ENCODE measurements at places on chromosomes 16 and 17. TPM values are rescaled to one million over a fixed set of nuclear protein-coding genes. Genes with fewer than 3 reads are reported as not detected.

DNA sequence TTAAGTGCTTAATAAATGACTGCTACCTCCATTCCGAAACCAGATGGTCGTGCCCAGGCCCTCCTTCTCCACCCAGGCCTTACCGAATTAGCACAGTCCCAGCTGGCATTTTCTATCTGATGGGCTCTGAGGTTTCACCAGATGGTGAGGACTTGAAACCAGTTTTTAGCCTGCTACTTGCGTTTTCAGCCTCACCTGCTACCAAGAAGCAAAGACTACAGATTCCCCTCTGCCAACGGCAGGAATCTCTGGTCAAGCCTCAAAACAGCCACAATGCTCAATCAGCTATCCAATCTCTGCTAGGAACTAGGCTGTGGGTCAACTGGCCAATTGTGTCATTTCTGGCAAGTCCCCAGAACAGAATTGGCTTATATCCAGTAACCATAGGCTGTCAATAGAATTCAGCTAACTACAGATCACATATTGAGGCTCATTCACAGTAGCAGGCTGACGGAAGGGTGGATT is 11.7 kb downstream of the PECAM1 start:
- no peak for DNase-seq

- no peak for DNase-seq
Observed at GRCh38 chr17:64001091-64001579, 3.0 kb downstream of the PRR29 start.

- no peak for DNase-seq
Observed at GRCh38 chr16:78574571-78574970, 475.1 kb downstream of the WWOX start.

- no peak for DNase-seq
Observed at GRCh38 chr17:82050761-82051641, 610 bp downstream of the RFNG start.

DNA sequence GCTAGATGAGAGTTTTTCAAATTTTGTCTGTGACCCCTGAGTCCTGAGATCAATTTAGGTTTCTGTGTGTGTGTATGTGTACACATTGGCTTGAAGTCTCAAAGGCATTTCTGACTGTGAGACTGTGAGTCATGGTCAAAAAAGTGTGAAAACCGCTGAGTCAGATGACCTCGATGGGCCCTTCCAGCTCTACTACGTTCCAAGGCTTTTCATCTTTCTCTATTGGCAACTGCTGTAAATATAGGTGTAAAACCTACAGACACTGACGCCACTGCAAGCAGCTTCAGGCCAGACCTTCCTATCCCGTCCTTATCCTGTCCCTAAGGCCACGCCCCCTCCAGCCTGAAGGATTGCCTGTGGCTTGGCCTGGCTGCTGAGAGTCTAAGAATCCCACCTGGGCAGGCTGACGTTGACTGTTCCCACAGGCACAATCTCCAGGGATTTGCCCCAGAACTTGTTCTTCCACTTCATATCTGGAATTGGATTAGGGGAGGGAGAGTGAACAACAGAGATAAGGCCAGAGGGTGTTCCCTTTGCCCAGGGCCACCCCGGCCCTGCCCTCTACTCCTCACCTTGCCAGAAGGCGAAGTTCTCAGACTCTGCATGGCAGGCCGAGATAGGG is 11.3 kb downstream of the OSBPL7 start:
- no peak for DNase-seq

GRCh38 chr16:7426161-7426560 is 93.5 kb downstream of the RBFOX1 start:
- DNase-seq: no peak

DNA sequence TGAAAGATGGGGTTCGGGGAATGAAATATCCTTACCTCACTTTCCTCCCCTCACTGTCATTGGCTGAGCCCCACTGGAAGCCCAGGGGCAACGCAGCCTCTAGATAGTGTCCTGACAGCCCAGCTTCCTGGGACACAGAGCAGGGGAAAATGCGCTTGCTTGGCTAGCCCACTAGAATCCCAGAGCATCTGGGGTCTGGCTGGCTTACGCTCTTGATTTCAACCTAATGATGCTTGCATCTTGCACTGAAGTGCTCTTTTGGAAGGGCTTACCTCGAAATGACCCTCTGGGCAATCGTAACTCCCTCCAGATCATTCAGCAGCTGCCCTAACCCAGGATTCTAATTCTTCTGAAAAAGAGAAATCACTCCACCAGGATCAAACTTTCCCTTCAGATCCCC is 147.6 kb downstream of the SOX9 start:
- no peak for DNase-seq

Gene SLC13A2
- not detected for polyA plus RNA-seq

Gene LDHD
- 0.10 TPM for polyA plus RNA-seq

Gene TEKT5
- not detected for polyA plus RNA-seq

Data from CD4-positive, CD25-positive, alpha-beta regulatory T cell (primary cell).